ENCODE measurements at places on chromosomes 2 and 18.
A peak's percentile ranks its signal among the peaks of the same experiment; 100 is the strongest.

DNA sequence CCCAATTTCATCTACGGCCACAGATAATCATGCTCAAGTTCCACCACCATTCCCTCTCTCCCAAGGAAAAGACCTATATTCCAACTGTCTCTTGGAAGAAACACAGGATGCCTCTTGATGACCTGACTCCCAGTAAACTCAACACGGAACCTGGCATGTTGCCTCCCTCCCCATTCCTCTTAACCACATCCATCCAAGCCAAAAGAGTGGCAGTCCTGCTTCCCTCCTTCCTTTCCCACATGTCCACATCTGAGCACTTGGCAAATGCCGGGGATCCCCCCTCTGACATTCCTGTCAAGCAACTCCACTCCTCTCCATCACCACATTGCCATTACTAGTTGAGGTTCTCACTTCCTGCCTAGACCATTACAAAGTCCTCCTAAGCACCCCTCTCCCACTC lies 49.4 kb downstream of the PID1 start:
- DNase-seq = no peak

GRCh38 chr2:98465456-98466226 lies 21.0 kb downstream of the INPP4A start:
- peak; percentile 60 for DNase-seq

DNA sequence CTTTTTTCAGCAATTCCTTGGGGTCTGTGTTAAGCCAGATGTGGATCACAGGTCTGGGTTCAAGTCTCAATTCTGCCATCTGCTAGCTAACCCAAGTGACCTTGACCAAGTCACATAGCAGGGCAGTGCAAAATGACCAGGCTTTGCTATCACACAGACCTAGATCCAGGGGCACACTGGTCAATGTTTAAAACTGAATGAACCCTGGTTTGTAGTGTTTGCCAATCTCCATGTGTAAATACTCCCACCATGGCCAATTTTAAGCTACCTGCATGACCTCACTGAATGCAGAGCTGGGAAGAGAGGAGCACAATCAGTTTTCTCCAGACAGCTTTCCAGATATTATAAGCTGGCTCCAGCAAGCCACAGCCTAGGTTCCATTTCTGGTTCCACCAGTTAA lies 142.9 kb downstream of the CHST9 start:
- no peak for DNase-seq

DNA sequence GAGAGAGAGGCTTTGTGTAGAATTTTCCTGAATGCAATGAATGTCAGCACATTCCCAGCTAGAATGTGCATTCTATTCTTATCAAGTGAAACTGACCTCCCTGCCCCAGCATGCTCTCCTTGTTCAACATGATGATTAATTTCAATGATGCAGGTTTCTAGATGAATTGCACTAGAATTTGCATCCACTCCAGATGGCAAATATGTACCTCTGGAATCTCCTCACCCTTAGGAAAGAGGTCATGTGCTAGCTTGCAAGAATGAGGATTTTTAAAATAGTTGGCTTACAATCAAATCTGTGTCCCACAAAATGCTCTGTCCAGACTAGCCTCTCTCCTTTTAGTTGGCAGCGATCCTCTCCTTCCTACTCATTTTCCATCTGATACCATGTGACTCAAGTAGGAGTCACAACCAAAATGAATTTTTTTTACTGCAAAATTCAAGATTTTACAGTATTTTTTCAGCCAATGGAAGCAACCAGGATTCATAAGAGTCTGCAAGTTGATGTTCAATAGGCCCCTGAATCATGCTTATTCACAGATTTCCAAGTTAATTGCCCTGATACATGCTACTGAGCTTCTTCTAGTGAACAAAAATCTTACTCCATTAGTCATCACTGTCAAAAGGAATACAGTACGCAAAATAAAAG lies 21.0 kb upstream of the STAT4 start:
- DNase-seq = no peak

DNA sequence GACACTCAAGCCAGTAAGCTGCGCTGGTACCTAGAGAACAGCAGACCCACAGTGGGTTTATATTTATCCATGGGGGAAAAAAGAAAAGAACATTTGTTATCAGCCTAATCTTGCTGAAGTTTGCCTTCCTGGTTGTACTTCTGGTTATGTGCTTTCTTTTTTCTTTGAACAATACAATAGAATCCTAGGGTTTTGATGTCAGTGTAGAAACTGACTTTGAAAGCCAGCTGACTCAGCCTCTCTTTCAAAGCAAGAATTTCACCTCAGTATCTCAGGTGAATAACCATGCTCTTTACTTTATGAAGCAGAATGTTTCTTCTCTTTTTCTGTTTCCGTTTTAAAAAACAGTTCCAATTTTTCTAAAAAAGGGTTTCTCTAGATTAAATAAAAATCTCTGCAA lies 78.4 kb downstream of the CD8B2 start:
- no peak for DNase-seq

GRCh38 chr18:48866028-48866733 lies 84.6 kb downstream of the SMAD7 start:
- DNase-seq = no peak

DNA sequence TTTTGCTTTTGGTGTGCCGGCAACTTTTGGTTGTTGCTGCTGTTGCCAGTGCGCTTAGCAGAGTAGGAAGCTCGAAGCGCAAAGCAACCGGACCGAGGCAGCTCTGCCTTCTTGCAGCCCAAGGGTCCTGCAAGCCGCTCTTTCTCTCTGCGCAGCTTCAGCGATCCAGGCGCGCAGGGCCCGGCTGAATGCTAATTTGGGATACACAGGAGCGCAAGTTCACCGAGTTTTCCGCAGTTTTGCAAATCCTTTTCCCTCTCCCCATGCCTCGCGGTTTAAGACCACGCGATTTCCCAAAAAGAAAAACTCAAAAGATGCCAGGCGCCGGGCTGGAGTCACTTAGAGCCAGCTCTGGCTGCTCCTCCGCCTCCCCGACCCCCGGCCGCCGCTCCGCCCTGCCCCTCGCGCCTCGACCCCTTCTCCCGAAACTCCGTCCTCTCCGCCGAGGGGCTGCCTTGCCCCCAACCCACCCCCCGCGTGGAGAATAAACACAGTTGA lies 13.5 kb upstream of the SIX3 start:
- no peak for DNase-seq

DNA sequence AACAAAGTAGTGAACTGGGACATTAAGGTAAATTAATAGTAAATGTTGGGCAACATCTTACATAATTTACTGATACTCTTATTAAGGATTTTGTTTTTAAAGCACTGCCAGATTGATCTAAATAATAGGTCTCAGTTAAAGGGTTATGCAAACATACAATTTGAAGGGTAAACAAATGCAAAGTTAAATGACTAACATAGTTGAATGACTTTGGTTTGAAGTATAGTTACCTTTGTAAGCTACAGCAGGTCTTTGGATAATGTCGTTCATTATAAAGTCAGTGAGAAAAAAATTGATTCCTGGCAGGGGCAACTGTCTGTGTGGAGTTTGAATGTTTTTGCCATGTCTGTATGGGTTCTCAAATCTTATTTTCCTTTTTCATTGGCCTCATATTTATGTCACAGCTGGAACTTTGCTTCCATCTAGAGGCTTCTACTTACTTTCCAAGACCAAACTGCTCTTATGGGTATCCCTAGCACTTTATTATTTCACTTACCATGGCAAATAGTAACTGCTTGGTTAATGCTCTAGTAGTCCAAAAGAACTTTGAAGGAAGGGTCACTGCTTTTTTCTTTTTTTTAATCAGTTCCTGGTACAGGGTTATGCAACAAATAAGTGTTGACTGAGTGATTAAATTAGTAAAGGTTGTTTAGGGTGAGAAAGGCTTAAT lies 107.8 kb downstream of the NBEAL1 start:
- DNase-seq = no peak

DNA sequence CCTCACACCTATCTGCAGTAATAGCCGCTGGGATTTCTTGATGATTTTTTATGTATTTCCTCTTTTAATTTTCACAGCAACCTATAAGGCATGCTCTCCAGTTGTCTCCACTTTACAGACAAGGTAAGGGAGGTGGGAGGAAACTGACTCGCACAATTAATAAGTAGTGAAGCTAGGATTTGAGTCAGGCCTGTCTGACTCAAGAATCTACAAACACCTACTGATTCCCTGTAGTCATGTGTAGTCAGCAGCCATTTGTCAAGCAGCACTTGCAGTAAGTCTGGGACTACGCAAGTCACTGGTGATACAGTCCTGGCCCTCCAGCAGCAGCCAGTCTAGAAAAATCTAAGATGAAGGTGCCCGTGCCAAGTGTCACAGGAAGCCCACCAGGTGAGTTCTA lies 193.6 kb upstream of the PKDCC start:
- no peak for DNase-seq

- no peak for DNase-seq
Observed at GRCh38 chr18:27413495-27414401, 228.6 kb upstream of the CHST9 start.

- DNase-seq = no peak
Observed at GRCh38 chr2:111127351-111127750, 6.6 kb downstream of the BCL2L11 start.

- no peak for DNase-seq
Observed at GRCh38 chr2:8819194-8819593, 18.2 kb downstream of the KIDINS220 start.

DNA sequence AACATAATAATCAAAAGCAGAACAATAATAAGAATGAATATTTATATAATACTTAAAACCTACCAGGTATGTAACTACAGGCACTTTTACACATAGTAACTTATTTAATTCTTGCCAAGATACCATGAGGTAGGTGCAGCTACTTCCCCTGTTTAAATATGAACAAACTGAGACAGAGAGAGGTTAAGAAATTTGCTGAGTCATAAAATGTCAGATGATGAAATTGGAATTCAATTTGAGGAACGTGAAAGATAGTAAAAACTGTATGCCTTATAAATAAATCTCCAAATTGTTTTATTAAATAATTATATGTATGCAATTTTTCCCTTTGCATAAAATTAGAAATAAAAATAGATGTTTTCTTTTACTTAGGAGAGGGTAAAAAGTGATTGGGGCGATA lies 1103.3 kb upstream of the NRXN1 start:
- no peak for DNase-seq

DNA sequence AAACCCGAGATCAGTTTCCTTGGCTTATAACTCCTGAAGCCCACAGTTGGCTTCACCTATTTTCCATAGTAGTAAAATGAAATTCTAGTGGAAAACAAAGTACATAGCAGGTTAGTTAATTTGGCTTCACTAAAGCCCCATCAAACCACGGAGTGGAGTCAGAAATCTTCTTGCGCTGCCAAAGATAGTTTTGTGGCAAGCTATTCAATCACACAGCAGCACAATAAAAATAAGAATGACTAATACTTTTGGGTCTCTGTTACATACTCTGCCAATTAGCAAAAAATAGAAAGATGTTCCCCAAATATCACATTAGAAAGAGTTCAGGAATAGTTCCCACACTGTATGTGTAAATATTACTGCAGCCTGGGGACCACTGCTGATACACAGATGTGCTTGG lies 175.2 kb upstream of the NOL4 start:
- no peak for DNase-seq

DNA sequence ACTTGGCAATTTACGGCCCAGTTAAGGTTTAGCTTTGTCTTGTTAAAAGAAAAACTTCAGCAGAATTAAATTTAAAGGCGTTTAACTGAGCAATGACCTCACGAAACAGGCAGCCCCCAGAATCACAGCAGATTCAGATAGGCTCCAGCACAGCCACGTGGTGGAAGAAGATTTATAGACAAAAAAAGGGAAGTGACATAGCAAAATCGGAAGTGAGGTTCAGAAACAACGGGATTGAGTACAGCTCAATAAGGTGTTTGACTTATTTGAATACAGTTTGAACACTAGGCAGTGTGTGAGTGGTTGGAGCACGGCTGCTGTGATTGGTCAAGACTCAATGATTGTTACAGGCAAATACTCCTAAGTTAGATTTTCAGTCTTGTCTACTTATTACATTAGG lies 79.8 kb downstream of the MOGAT1 start:
- DNase-seq = no peak

DNA sequence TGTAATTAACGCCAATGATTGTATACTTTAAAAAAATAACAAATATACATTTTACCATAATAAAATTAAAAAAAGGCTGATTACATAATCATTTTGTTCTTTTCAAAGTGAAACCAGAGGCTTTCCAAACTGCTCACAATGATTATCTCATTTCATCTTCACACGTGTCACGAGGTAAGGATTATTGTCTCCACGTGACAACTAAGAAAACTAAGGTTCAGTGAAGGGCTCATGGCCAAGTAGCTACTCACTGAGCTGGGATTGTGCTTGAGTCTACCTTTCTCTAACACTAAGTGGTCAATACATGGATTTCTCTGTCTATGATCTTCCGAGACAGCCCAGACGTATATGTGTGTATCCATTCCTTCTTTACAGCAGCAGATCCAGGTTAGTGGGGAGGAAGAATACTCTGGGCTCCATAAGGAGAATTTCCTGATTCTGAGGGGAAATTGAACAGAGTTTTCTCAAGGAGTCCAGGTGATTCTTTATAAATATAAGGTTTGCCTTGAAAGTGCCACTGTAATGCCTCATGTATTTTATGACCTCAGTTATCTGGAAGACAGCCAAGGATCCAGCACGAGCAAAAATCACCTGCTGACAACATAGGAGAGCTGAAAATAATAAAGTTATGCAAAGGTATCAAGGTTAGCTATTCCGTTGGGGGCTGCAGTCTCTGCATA lies 25.6 kb upstream of the ACSL3 start:
- DNase-seq = no peak

DNA sequence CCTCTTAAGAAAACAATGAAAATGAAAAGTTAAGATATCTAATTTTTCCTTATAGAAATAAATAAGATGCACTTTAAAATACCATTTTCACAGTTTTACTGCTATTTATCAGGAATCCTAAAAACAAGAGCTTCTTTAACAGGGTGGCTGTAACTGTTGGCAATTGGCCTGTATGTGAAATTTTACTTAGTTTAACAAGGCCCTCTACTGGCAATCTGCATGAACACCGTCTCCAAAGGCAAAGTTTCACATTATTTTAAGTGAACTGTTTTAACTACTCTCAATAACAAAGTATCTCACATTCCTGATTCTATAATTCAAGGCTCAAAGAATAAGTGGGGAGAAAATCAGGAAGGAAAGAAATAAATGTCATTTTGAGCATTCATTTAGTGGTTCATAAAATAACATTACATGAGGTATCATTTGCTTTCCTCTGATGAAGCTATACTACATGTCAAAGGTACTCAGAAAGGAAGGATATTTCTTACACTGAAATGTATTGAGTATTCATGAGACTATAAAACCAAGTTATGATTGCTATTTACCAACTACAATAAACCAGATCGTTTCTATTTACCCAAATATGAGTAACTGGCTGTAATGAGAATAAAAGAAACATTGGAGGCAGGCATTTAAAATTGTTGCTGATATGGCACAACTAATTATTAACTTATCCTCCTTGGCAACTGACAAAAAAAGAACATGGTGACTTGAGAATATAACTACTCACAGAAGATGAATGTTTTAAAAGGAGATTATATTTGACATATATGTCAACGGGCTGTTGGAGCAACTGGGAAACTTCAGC lies 7.0 kb downstream of the NCKAP5 start:
- no peak for DNase-seq

- no peak for DNase-seq
Observed at GRCh38 chr2:167147271-167147941, 259.1 kb downstream of the XIRP2 start.

DNA sequence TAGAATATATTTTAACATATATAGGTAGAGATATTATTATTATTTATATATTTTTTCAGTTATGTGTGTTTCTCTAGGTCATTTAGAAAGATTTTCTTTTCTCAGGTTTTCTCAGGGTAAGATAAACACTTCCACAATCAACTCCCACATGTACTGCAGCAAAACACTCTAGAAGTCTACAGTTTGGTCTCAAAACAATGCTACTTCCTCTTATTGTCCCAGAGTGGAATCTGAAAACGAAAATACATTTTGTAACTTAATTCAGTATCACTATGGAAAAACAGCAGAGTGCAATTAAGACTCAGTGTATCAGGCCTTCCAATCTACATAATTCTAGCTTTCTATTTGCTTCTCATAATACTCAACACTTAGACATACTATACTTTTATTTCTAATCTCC lies 190.1 kb upstream of the SLC35G4 start:
- DNase-seq = no peak
